Suppressor macrophage treated with lipopolysaccharide for 1 hour (primary cell): ENCODE measurements at places on chromosomes 12 and 14.

DNA sequence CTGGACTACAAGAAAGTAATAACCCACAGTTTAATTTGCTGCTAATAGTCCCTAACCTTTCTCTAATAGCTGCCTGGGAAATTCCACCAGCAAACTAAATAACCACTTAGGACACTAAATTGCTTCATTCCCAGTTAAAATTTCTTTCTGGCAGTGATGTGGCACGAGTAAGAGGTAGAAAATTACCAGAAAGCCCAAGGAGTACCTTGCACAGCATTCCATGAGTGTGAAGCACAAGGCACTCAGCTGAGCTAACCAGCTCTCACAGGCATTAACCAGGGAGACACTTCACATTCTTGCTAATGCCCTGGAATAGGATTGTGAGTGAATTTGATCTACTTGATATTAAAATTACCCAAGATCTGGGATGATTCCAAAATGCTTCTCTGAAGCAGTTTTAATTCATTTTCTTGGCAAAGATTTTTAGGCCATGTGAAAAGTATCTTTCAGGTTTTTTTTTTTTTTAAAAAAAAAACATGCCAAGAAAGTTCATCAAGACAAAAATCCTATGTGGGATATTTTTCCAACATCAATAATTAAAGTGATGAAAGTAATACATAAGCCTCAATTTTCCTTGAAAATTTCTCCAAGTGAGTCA is 29.5 kb downstream of the TSPAN8 start:
- no peak for DNase-seq

- DNase-seq = no peak
These were observed 2.5 kb downstream of the SSPN start for GRCh38 chr12:26197832-26198231.

DNA sequence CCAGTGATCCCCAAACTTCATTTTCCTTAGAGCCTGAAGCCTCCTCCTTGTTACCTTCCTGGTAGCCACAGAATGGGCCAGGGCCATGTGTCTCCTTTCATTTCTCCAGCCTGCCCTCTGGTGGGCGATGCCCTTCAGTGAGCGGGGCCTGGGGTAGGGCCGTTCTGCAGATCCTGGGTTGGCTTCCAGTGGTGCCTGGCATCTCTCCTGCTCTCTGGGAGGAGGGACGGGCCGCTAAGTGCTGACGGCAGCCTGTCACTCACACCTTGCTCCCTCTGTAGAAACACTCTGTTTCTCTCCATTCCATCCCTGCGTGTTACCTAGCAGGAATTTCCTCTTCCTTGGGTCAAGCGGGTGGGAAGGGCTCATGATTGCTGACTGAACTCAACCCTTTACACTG is 232.1 kb downstream of the CACNA1C start:
- DNase-seq = peak; percentile 69

DNA sequence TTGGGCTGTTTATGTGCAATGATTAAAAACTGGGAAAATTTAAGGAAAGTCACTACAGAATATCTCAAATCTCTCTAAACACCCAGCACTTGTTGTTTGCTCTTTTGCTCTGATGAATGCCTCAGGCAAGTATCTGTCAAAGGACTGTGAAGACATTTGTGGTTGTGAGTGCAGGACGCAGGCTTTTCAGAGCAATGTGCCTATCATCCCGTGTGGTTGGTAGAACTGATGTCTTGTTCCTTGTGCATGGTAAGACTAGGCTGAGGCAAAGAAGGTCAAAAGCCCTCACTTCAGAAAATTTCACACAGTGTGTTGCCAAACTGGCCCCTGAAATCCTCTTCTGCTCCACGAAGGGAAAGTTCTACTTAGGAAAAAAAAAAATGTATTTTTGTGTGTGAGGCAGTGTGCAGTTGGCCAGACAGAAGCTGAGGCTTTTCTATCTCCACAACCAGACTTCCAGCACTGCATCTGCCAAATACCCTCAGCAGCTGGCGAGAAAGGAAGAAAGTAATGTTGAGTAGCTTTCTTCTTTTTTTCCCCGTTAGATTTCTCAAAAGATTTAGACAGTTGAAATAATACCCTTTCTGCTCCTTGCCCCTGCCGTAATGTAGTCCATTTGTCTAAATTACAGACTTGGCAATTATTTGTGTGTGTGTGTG is 1103.1 kb downstream of the VRK1 start:
- DNase-seq = no peak

- DNase-seq = no peak
These were observed 8.3 kb downstream of the BMAL2 start for GRCh38 chr12:27340971-27341370.

DNA sequence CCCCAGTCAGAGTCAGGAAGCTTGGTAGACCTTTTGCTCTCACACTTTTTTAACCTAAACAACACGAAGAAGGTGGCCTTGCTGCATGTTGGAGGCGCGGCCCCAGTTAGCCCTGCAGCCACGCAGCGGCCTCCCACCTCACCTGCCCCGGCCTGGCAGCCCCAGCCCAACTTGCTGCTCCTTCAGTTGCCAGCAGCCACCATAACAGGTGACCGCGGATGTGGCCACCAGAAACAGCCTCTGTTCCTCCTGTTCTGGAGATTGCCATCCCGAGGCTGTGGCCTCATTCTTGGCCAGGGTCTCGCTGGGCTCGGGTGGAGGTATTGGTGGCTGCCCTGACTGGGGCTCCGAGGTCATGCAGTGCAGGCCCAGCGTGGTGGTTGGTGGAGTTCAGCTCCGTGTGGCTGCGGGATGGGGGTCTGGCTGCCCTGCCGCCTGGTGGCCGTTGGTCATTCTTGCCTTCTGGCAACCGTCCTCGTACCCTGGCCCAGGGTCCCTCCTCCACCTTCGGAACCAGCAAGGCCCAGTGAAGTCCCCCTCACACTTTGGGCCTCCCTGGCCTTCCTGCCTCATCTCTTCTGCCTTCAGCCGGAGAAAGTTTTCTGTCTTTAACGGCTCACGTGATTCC is 20.7 kb upstream of the TEX22 start:
- no peak for DNase-seq

DNA sequence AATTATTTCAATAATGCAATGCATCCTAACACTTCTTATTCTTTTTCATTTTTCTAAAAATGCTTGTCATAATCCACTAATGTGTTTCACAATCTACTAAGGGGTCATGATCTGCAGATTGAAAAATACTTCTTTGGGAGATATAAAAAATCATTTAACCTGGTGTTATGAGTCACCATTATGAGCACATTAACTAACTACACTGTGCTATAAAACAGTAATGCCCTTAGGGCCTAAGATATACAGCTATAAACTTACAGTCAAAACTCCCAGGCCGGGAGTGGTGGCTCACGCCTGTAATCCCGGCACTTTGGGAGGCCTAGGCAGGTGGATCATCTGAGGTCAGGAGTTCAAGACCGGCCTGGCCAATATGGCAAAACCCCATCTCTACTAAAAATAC is 14.2 kb downstream of the ATXN2 start:
- DNase-seq = no peak

DNA sequence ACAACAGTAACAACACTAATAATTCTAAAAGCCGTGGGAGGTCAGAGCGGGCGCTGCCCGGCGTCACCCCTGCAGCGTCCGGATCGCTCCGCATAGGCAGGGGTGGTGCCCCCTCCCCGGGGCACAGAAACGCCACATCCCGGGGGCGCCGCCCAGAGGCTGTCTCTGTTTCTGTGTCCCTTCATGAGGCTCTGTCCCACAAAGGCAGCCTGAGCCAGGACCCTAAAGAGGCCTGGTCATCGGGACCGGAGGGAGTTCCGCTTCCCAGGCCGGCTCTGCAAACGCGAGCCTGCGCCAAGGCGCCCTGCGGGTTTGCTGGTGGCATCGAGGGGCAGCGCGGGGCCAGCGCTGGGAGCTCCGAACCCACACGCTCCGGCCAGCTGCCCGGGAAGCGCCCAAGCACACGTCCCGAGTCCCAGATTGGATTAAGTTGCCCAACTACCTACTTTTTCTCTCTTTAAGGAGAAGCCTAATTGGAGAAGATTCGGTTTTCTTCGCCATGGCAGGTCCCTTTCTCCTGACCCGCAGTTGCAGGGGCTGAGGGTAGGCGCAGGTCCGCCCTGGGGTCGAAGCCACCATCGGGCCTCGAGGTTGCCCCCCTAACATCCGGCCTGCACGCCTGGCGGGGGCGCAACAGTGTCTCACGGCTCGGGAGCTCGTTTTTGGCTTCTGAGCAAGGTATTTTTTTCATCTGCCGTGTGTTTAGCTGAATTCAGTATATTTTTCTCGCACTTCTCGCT is 421.7 kb downstream of the VRK1 start:
- DNase-seq = peak; percentile 14

GRCh38 chr12:112962561-112962960 is 15.8 kb upstream of the OAS2 start:
- DNase-seq = no peak

DNA sequence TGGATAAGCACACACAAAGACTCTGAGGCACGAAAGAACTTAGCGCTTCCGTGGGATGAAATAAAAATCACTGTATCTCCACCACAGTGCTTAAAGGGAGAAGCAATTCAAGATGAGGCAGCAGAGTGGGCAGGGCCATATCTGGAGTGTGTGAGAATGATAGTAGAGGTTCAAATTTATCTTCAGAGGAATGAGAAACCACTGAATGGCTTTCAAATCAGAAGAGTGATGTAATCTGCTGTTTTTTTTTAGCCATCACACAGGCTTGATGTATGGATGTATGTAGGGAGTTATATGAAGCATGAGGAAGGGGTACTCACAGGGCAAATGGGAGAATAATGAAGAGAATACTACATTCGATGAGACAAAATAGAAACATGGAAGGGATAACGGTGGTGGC is 24.1 kb downstream of the MDGA2 start:
- no peak for DNase-seq

- peak; percentile 70 for DNase-seq
These were observed 22.1 kb downstream of the MYO1H start for GRCh38 chr12:109369831-109370230.

GRCh38 chr14:106837870-106838269 is 1311.5 kb downstream of the TMEM121 start:
- no peak for DNase-seq

DNA sequence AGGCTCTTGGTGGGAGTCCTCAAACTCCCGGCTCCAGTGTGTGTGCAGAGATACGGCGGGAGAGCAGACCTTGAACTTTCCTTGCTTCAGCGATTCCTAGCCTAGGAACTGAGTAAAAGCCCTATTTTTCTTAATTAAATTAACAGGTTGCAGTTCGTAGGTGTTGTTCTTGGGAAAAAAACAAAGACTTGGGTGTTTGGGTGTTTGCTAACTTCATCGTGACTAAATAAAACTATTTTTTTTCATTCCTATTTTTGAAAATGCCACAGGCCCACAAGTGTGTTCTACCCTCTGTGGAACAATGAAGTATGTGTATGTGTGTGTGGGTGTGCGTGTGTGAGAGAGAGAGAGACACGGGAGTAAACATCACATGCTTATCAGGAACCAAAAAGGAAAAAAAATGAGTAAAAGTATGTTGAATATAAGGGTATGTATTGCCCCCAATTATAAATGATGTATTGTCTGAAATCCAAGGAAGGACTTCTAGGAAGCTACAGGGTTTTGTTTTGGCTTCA is 651 bp downstream of the TMEM117 start:
- peak; percentile 46 for DNase-seq

DNA sequence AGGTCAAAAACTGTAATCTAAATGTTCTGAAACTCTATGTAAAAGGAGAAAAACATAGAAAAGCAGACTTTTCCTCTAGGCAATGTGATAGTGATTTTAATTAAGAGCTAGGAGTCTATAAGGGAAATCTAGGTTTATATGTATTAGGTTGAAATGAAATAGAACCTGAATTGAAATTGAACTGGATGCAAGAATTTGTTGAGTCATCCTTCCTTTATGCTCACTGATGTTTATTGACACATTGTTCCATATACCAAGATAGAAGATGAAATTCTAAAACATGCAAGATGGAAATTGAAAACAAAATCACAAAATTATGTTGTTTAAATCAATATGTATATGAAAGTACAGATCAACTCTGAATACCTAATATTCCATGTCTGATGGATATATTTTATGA is 170.4 kb upstream of the FLRT2 start:
- DNase-seq = no peak

DNA sequence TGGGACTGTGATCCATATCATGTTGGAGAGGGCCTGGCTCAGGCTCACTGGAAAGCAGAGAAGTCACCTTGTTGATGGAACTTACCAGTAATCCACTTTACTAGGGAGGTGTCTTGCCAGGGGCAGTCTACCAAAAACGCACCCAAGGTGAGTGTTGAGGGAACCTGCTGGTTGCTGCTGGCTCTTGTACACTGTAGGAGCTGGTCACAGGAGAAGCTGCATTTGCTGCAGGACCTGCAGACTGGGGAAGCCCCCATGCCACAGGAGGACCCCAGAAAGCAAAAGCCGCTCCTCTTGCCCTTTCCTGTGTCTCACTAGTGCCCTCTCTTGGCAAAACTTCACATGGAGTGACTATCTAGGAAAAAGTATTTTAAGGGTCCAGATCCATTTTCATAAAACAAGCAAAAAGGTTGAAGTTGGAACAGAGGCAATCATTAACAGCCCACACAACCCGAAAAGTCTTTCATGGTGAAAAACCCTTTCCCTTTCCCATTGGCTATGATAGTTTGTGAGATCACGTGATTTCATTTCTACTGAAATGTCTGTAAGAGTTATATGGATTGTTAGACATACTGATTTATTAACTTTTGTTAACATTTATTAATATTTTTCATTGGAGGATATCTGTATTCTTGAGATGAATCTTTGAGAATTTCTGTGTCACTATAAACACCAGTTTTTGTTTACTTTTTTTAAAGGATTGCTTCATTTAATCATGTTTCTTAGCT is 59.2 kb downstream of the RASSF8 start:
- peak; percentile 47 for DNase-seq

GRCh38 chr12:24931666-24932405 is 17.1 kb downstream of the BCAT1 start:
- DNase-seq = peak; percentile 70

DNA sequence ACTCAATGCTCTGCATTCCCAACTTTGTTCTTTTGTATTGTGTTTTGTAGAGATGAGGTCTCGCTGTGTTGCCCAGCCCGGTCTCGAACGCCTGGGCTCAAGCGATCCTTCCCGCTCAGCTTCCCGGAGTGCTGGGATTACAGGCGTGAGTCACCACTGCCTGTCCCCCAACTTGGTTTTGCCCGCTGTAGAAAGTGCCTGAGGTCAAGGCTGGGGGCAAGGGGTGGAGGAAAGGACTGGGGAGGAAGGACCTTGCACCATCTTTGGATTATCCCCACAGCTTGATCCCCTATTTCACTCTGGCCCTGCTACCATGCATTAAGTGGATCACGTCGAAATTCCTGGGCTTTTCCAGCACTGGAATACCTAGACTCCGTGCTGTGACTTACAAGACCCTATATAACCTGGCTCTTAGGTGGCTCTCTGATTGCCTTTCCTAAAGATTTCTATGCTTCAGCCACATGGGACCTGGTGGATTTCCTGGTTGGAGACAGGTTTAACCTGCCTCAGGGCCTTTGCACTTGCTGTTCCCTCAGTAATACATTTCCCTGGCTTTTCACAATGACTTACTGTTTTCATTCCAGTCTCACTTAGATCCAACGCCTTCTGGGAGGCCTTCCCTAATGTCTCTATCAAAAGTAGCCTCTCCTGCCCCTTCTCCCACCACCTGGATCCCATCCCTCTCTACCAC is 608 bp upstream of the PIANP start:
- DNase-seq = no peak
